ENCODE measurements at places on chromosomes 11 and 22.

GRCh38 chr11:75579841-75580240 lies 17.8 kb downstream of the SERPINH1 start:
- no peak for DNase-seq

- peak; percentile 18 for DNase-seq
Measured at GRCh38 chr22:19853879-19854777, 546 bp downstream of the GNB1L start.

DNA sequence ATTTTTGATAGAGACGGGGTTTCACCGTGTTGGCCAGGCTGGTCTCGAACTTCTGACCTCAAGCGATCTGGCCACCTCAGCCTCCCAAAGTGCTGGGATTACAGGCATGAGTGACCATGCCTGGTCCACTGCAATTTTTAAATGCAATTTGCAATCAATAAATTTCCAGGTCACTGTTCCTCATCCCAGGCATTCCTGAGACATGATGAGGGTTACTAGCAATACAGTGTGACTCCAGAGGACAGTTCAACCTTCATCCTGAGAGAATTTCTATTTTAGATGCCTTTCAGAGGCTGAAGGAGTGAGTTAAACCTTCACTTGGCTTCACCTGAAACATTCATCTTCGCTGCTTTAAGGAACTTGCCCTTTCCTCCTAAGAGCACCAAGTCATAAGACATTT lies 9.7 kb upstream of the UBASH3B start:
- DNase-seq, result peak; percentile 40

- DNase-seq, result no peak
Measured at GRCh38 chr11:501001-501682, 5.9 kb downstream of the RNH1 start.

GRCh38 chr22:49903322-49904039 lies 14.8 kb downstream of the ALG12 start:
- DNase-seq, result no peak

DNA sequence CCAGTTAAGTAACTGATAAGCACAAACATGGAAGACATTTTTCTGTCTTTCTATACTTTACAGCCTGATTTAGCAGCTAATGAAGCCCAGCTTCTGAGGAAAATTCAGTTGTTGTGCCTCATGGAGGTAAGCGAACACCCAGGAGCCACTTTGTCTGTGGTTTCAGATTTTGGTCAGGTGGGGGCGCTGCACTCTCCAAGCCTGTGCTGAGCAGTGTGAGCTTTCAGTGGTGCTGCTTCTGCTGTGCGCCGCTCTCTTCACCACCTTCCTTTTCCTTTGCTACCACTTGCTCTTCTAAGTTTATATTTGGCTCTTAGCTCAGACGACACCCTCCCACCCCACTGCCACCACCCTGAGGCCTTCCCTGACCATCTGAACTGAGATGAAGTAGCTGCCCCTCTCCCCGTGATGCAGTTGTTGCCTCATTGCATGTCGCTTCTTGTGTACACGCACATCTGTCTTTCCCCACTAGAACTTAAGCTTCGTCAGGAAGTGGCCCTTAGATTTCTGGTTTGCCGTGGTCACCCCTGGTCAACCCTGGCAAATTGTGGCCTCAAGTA lies 14.0 kb downstream of the PSMD13 start:
- DNase-seq, result peak; percentile 59

DNA sequence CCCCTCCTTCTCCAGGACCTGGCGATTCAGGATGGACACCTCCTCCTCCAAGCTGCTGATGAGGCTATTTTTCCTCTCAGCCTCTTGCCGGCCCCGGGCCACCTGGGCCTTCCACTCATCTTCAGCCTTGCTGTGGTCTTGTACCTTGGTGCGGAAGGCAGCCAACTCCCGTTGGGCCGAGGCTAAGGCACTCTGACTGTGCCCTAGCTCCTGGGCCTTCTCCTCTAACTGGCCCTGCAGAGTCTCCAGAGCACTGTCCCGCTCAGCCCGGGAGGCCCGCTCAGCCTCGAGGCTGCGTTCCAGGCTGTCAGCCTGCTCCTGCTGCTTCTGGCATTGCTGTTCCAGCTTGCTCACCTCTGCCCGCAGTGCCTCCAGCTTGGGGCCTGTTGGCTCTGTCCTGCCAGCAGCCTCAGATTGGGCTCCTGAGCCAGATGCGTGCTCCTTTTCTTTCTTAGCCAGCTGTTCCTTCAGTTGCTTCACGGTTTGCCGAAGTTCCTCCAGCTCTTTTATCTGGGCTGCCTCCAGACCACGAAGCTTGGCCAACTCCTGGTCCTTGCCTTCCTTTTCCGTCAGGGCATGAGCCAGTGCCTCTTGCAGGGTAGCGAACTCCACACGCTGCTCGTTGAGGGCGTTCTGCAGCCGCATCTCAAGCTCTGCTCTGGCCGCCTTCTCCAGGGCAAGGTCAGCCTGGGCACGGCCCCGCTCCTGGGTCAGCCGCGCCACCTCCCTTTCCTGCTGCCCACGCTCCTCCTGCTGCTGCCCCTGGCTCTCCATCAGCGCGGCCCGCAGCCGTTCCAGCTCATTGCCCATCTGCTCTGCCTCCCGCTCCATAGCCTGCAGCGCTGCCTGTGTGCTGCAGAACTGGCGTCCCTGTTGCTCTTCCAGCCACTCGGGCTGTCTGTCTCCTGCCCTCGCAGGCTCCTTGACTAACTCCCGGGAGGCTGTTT lies 15.3 kb downstream of the IL18BP start:
- DNase-seq, result peak; percentile 49

- DNase-seq, result no peak
Measured at GRCh38 chr11:47784785-47785381, 17.7 kb upstream of the FNBP4 start.

GRCh38 chr11:13009476-13009920 lies 382 bp downstream of the RASSF10 start:
- DNase-seq, result no peak

GRCh38 chr11:121581607-121582006 lies 128.8 kb upstream of the SORL1-AS1 start:
- DNase-seq, result no peak

DNA sequence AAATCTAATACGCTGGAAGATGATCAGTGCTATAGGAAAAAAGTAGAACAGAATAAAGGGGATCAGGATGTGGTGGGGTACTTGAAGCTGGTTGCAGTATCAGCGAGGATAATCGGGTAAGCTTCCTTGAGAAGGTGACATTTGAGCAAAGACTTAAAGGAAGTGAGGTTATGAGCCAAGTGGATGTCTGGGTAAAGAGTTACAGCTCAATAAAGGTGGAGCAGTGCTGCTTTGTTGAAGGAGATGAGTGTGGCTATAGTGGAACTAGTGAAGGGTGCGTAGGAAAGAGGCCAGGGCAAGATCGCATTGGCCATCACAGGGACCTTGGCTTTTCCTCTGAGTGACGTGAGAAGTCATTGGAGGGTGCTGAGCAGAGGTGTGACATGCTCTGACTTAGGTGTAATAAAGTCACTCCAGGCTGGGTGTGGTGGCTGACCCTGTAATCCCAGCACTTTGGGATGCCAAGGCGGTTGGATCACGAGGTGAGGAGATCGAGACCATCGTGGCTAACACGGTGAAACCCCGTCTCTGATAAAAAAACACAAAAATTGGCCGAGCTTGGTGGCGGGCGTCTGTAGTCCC lies 2.3 kb upstream of the SYVN1 start:
- DNase-seq, result no peak

Data from fibroblast of lung (primary cell).